ENCODE measurements at places on chromosomes 16 and 17.

GRCh38 chr17:9705745-9706144 lies 60.4 kb downstream of the USP43 start:
- no peak for DNase-seq

GRCh38 chr17:57556320-57556719 lies 188.8 kb downstream of the CCDC182 start:
- DNase-seq: no peak

DNA sequence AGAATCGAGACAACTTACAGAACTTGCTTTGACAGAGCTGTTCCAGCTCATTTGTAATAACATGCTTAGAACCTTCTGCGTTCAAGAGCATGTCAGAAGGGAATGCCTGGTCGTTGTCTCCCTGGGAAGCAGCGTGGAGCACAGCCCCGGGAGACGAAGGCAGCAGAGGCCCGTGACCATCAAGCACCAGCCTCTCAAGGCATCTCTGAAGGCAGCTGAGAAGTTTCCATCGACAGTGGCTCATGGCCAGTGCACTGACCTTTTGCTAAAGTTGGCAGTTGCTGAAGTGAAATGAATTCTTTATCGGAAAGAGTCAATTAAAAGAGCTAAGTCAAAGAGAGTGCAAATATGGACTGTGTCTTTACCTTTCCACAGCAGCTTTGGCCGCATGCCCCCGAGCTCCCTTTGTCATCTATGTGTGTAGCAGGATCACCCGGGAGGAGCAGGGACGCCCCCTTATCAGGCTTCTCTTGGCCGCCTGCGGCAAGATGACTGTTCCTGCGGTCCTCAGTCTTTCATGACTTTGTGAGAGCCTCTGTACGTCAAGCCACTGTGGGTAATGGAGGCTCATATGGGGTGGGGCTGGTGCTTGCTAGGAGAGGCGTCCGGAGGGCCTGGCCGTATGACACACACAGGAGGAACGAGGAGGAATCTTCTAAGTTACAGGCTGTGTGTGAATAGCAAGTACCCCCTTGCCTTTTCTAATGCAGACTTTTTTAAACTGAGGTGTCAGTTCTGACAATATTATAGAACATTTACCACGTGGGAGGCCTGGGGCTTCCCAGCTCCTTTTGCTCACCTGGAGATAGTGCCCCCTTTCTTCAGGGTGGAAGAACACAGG lies 54.2 kb downstream of the LDHD start:
- DNase-seq: no peak

GRCh38 chr17:10120749-10121148 lies 77.7 kb downstream of the GAS7 start:
- DNase-seq: peak; percentile 12

- DNase-seq: no peak
Measured at GRCh38 chr17:51362811-51363585, 102.7 kb downstream of the UTP18 start.
